ENCODE measurements at places on chromosomes 4 and X. TPM values are rescaled to one million over a fixed set of nuclear protein-coding genes. Genes with fewer than 3 reads are reported as not detected.

The NPFFR2 gene
- 0.94 TPM for polyA plus RNA-seq

DNA sequence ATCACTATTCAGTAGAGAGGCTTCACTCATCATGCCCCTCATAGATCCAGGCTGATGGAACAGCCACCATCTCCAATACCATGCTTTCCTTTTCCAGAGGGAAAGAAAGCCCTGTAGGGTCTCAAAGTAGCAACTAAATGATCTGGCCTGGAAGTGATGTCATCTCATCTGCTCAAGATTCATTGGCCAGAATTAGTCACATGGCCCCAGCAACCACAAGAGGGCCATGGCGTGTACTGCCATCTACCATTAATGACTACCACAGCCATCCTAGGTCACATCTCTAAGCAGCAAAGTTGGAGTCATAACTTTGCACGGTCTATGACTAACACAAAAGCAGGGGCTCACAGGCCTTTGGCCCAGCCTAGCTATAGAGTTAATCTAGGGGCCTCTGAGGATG lies 194.8 kb downstream of the KIT start:
- no peak for DNase-seq

The PDZD4 gene
- polyA plus RNA-seq = 8.4 TPM

DNA sequence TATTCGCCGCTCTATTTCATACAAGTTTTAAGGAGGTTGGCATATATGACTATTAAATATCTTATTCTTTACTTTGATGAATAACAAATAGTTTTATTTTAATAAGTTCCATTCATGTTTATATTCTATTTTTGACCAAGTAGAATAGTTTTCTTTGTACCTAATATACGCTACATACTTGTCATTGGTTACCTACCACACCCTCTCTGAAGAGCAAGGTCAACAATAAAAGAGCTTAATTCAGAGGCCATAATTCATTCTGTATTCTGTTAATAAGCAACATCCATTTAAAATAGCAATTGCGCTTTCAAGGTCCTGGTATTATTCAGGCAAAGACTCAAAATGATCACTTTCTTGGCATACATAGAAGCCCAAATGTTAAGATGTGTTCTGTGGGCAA lies 24.3 kb upstream of the RBPJ start:
- no peak for DNase-seq

Measured in renal pelvis (tissue), 12 donors.